ENCODE measurements at places on chromosomes 16 and 17.

- no peak for DNase-seq
Measured at GRCh38 chr17:48539177-48539576, 5.7 kb downstream of the HOXB2 start.

GRCh38 chr16:82146957-82147356 is 23.1 kb downstream of the MPHOSPH6 start:
- DNase-seq: no peak

- DNase-seq: no peak
Measured at GRCh38 chr16:10242916-10243315, 60.7 kb upstream of the GRIN2A start.

- peak; percentile 55 for DNase-seq
Measured at GRCh38 chr17:386141-386876, 33.7 kb upstream of the RPH3AL start.

GRCh38 chr17:3665834-3666233 is 2.5 kb downstream of the TAX1BP3 start:
- DNase-seq: no peak

GRCh38 chr16:591231-591630 is 1.4 kb downstream of the RAB40C start:
- no peak for DNase-seq

GRCh38 chr17:1796800-1797199 is 32.9 kb downstream of the SMYD4 start:
- no peak for DNase-seq

GRCh38 chr16:86099326-86099725 is 200.4 kb downstream of the IRF8 start:
- no peak for DNase-seq

DNA sequence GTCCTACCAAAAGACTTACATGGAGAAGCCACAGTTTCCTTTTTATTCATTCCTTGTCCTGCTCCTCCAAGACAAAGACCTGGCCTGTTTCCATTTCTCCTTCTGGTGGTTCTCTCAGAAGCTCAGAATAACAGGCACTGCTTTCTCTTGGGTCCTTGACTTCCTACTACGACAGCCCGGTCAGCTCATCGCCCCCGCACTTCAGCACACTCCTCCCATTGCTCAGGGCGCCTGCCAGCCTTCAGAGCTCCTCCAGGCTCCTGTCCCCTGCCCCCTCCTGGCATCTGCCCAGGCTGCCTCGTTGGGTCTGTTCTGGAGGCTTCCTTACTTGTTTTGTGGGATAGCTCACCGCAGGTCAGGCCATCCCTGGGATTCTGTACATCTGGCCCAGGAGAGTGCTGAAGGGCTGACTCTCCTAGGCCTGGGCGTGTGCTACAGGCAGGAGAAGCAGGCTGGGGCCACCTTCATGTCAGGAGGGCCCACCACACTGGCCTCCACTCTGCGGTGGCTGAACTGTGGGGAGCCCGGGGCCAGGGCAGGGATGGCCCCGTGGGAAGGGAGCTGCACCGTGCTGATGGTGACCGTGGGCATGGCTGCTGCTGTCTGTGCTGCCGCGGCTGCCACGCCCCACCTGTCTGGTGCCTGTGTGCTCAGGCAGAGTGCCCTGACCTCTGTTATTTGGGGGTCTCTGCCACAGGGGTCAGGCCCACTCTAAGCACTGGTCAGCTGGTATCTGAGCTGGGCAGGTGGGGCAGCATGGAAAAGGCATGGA is 17.7 kb downstream of the TCF25 start:
- no peak for DNase-seq

DNA sequence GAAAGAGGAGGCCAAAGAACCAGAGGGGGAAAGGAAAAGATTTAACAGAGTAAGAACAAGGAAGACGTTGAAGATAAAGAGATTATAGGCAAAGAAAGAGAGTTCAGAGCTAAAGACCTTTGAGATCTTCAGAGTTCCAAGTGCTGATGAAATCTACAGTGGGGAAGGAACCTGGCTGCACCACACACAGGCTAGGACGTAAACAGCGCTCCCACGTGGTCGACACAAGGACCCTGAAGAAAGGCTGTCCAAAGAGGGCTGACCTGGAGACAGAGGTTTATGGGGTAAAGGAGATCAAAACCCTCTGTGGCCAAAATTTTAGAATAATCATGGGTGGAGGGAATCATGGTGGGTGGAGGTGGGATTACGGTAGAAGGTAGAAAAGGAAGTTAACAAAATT is 121.6 kb downstream of the PMP22 start:
- no peak for DNase-seq

GRCh38 chr16:89150090-89150835 is 21.3 kb upstream of the CDH15 start:
- no peak for DNase-seq

DNA sequence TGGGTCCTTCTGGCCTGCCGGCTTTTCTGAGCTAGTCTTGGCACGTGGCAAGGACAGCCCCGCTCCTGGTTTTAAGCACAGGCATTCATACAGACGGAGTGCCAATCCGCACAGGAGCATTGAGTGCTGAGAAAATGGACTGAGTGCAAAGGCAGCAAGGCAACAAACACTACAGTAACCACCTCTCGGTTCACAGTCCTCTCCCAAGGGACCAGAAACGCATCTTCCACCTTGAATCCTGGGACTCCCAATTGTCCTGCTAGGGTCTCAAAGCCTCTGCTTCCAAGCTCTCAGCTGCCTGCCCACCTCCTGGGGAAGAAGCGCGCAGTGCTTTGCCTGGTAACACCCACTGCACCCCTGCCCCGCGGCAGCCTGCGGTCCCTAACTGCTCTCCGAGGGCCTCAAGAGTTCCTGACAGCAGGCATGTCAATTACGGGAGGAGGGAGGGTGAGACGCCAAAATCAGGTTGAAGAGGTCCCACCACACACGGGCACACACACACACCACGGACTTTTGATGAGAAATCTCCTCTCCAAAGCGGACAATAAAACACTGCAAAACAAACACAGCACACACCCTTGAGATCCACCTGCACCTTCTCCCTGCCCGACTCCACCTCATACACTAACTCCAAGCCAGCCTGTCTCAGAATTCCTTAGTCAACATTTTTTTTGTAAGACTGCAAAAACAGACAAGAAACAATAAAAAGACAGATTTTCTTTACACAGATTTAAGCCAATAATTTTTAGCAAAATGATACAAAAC is 15.0 kb downstream of the SLC16A3 start:
- no peak for DNase-seq

- DNase-seq: no peak
Measured at GRCh38 chr16:52293204-52293603, 253.7 kb downstream of the TOX3 start.

DNA sequence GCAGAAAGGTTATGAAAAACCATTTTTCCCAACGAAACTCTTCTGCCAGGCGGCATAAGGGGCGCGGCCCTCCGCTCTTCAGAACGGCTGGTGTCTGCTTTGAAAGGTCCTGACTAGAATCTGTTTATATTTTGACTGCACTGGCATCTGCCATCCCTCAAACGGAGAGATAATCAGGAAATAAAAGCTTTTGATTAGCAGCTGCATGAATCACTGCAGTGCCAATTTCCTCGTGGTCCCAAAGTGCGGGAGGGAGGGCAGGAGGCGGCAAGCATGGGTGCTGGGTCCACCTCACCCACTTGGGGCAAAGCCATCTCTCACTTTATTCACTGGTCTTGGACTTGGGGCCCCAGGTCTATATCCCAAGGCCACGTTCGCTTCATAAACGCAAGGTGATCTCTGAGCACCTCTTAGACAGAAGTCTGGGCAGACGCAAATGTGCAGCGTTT is 49.7 kb downstream of the TBC1D16 start:
- DNase-seq: no peak

- DNase-seq: peak; percentile 61
Measured at GRCh38 chr17:1485423-1486376, 6.8 kb downstream of the MYO1C start.

- peak; percentile 30 for DNase-seq
Measured at GRCh38 chr17:2724784-2725164, 13.2 kb upstream of the CLUH start.

DNA sequence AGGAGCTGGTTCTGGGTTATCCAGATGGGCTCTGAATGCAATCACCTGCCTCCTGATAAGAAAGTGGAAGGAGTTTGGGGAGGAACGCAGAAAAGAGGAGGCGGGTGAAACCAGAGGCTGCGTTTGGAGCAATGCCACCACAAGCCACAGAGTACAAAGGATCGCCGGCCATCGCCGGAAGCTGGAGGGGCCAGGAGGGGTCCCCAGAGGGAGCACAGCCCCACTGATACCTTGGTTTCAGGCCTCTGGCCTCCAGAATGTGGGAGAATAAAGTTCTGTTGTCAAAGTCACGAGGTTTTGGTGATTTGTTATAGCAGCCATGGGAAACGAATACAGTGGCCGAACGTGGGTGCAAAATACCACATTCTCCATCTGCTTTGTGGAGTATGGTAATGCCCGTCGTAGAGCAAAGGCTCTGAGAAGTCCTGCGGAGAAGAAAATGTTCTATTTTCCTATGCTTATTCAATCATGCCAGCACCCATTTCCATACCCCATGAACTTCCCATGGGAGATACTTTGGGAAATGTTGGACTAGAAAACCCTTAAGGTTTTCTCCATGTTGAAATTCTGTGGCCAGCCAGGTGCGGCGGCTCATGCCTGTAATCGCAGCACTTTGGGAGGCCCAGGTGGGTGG is 51.4 kb downstream of the ZDHHC7 start:
- no peak for DNase-seq

DNA sequence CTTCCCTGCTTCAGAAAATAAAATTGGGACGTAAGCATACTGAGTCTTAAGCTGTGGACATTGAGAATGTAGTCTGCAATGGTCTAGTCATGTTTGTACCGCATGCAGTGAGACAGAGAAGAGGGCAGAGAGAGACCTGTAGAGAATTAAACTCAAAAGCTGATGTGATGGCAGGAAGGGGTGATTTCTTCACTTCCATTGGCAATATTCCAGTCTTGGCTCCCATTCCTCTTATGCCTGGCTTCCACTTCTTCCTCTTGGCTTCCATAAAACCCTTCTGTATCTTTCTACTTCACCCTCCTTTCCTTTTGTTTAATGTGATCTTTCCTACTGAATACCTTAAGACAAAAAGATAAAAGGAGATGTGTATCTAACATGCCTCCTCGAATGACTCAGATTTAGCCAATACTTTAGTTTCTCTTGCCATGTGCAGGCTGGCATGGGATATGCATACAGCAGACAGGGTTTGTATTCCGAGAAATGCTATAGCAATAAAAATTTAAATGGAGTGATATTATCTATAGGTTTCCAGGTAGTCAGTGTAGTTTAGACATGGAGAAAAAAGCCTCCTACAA is 423.1 kb upstream of the DYNLRB2 start:
- no peak for DNase-seq

DNA sequence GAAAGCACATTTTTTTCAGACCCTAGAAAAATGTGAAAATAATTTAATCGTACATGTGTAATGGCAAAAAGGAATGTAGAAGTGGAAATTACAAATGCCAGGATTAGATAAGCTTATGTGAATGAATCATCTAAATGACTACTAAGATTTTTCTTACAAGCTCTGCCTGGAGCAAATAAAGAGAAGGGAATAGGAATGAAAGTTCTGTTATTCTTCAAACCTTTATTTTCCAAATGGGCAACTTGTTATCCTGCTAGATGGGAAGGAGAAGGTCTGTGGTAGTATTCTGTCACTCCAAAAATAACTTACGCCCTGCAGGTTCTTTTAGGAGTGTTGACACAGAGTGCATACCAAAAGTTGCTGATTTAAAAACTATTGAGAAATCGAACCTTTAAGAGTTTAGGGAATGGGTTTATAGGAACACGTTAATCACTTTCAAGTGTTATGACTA is 9.7 kb downstream of the CTCF start:
- no peak for DNase-seq

- DNase-seq: no peak
Measured at GRCh38 chr16:15418206-15418605, 16.2 kb upstream of the BMERB1 start.

GRCh38 chr16:31215287-31216162 is 1.4 kb downstream of the PYDC1 start:
- no peak for DNase-seq

DNA sequence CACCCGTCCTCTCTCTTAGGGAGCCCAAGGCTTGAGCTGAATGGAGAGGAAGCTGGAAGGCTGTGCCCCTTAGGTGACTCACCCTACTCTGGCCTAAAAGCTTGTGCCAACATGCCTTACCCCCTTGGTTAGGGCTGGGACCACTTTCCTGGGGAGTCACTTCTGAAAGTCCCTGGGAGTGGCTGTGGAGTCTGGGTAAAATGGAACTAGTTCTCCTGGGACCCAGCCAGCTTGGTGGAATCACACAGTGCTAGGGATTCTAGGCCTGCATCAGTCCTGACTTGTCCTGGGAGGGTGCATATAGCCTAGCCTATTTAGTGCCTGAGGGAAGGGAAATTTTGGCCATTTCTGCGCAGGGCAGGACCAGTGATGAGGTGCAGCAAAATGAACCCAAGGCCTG is 10.5 kb downstream of the MMP28 start:
- no peak for DNase-seq

- no peak for DNase-seq
Measured at GRCh38 chr17:74004056-74004455, 199.4 kb upstream of the RPL38 start.

GRCh38 chr16:870856-871561 is 70.5 kb upstream of the GNG13 start:
- no peak for DNase-seq

DNA sequence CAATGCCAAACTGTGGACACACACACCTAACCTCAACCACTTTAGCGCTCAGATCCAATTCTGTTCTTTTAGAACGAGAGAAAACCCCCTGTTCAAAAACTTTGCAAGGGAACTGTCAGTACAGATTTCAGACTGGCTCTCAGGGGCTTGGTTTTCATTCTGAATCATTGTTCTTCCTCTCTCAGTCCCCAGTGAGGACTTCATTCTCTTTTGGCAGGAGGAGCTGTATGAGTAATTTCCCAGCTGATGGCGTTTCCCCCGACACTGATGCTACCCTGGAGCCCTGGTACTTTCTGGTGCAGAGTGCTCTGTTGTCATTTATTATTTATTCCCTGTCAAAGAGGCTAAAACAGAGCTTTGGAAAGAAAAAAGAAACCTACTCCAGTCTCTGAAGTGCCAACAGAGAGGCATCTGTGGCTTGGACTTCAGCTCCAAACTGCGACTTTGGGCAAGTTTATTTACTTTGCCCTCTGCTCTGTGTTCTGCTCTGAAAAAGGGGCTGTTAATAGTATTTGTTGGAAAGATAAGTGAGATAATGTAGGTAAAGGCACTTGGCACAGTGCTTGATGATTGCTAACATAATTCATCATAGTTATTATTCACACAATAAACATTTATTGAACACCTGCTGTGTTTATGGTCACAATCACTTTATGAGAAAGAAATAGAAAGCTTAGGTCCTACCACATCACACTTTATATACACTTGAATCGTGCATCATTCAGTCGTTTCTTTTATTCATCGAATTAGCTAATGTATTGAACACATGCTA is 28.3 kb downstream of the ETV4 start:
- no peak for DNase-seq

Measured in stimulated activated CD4-positive, alpha-beta T cell treated with anti-CD3 and anti-CD28 coated beads, Interleukin-1b, Interleukin-23, amount 100 ng/mL, for 4 hours (primary cell).